ENCODE measurements at places on chromosomes 3 and 15.

- DNase-seq: no peak
Observed at GRCh38 chr3:107025961-107026360, 351.3 kb upstream of the CCDC54 start.

DNA sequence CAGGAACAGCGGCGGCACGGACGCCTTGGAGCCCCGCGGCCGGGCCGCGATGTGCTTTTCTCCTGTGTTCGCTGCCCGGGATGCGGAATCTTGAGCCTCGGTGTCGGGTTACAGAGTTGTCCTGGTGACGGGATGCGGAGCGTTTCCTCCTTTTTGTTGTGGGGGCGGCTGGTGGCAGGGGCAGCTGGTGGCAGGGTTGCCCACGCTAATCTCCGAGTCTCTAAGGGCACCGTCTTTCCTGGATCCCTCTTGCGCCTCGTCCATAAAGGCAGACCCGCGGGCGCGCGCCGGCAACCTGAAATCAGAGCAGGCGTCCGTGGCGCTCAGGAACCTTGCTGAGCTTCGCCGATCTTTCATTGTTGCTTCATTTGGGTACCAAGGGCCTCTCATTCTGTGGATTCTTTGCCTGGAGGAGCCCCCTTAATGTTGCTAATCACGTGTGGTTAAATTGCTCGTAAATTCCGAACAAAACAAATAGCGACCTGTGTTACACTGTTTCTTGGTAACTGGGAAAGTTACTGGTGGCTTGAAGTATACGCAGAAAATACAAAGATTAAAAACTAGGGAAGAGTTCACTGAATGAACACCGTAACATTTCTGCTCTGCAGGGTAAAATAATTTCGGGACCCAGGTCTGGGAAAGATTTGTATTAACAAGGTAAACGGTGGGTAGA, 844 bp upstream of the PFN2 start:
- DNase-seq: peak; percentile 95

DNA sequence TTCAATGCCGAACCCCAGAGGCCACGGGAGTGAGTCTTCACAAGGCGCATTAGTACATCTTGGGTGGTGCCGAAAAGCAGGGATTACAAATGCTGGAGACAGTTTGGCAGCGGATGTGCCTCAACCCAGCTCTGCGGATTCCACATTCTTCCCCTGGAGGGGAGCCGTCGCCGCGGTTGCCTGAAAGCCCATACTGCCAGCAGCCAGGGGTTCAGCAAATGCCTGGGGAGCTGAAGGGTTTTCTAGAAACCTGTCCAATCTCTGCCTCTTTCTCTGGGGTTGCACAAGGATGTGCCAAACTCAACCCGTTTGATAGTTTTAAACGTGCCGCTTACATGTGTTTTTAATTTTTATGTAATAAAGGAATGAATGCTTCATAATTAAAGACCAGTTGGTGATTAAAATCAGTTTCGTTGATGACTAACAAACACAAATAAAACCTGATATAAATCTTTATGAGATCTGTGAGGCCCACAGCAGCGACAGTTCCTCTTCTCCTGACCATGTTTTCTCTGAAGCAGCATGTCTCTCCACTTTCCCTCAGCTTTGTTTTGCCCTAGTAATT, 74.6 kb upstream of the LEKR1 start:
- no peak for DNase-seq

- DNase-seq: no peak
Observed at GRCh38 chr3:143206955-143207337, 87.4 kb downstream of the CHST2 start.

DNA sequence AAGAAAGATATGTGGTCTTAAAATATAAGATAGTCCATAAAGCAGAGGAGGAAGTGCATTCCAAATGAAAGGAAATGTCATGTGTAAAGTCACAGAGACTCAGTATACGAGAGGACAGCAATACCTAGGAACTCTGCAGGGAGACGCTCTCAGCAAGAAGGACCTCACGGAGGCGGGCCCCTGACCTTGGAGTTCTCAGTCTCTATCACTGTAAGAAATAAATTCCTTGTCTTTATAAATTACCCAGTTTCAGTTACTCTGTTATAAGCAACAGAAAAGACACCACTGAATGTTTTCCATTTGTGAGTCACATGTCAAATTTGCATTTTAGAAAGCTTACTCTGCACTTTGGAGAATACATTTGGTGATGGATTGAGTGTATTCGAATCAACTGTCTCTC, 140.6 kb downstream of the GBE1 start:
- DNase-seq: no peak

DNA sequence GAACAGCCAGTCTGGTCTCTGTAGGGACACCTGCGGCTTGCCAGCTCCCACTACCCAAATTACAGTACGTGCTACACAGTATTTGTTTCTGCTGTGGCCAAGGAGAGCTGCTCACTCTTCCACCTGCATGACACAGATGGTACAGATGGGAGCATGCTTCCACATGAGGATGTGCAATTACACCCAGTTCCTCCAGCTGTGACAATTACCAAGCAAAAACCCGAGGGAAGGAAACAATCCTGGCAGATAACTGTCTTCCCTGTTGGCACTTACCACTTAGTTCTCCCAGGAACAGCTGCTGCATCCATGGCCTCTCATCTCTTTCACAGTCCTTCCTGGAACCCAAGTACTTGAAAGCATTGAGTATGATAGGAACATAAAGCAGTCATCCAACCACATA, 34.4 kb downstream of the DET1 start:
- DNase-seq: peak; percentile 97

GRCh38 chr3:134516905-134517304, 31.0 kb downstream of the CEP63 start:
- peak; percentile 86 for DNase-seq

DNA sequence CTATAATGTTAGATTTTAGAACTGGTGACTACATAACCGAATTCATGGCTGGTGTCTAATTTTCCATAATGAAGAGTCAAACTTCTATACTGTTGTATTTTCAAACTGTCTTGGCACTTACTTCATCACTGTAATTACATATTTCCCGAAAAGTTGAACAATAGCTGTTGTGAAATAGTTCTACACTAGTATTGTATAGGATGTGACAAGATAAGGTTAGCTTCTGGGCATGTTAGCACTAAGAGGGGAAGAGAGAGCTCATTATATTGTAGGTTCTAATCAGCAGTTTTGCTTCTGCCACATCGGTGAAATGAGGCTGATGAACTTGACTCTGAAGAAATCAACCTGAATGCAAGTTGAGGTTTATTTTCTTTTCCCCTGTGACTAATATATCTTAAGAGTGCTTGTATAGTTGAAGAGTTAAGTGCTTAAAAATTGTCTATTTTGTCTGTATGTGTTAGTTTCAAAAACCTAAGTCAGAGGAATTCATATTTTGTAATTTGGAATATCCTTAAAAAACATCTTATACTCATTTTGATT, 8.9 kb downstream of the GYG1 start:
- no peak for DNase-seq

Measured in NCI-H524 (cell line).